ENCODE measurements at places on chromosomes 2 and 18.

GRCh38 chr2:204913854-204914464, 368.7 kb downstream of the PARD3B start:
- no peak for DNase-seq

DNA sequence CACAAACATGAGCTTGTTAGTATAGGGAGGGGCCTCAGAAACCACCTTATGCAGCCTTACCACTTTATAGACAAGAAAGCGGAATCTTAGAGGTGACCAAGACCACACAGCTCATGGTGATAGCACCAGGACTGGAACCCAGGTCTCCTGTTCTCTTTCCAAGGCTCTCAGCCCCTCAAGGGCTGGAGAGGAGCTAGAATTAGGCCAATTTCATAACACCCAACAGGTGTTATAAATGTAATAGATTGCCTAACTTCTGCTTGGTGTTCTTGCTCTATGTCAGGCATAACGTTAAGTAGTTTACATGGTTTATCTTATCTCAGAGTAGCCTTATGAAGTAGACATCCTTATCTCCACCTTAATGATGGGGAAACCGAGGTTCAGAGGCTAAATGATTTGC, 42.9 kb downstream of the RPL37A start:
- DNase-seq = no peak

DNA sequence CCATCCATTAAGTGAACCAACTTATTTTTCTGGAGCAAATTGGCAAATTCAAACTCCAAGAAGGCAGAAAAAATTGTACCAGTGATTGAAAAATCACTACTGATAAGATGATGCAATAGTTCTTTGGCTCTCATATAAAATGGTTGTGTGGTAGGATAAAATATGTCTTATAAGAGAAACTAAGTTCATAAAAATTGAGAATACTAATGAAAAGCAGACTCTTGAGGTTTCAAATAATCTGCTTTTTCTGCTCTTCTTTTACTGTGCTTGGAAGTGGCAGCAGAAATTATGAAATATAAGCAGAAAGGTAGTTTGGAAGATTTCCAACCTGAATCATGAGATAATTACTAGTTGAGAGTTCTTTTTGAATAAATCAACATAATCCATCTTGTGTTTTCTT, 61.9 kb downstream of the PPP1R1C start:
- no peak for DNase-seq

DNA sequence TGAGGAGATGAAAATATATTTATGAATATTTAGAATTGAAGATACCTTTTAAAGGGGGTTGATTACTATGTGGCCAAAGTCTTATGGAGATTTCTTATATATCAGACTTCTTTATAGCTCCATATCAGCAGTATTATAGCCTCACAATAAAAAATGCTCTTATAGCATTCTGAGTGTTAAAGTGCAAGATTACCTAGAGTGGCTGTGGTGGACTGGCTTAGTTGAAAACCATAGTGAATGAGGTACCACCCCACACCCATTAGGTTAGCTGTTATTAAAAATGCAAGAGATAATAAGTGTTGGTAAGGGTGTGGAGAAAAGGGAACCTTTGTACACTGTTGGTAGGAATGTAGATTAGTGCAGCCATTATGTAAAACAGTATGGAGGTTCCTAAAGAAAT, 39.7 kb downstream of the NCOA1 start:
- no peak for DNase-seq

DNA sequence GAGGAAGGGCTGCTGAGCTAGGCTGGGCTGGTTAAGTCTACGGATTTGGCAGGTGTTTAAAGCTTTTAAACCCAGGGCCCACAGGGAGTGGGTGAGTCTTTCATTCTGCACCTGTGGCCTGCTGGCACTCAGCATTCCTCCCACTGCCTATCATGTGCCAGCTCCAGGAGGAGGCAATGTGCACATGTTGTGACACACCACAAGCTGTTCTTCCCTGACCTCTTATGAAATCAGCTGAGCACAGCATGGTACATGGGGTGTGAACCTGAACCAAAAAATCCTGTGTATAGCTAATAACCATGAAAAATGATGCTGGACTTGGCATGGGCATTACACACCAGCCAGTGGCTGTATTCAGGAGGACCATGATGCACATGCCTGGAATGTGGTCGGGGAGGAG, 297.9 kb upstream of the MMADHC start:
- no peak for DNase-seq
